ENCODE measurements at places on chromosomes 7 and 10.

GRCh38 chr7:106367664-106368063 is 82.9 kb upstream of the NAMPT start:
- DNase-seq = no peak

DNA sequence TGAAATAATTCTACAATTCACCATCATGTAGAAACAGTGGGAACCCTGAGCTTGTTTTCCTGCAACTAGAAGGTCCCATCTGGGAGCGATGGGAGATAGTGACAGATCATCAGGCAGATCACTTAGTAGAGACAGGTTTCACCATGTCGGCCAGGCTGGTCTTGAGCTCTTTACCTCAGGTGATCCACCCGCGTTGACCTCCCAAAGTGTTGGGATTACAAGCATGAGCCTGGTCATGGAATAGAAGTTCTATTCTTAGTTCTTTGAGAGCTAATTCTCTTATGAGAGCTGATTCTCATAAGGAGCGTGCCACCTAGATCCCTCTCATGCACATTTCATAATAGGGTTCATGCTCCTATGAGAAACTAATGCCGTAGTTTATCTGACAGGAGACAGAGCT is 778.0 kb upstream of the AUTS2 start:
- no peak for DNase-seq

DNA sequence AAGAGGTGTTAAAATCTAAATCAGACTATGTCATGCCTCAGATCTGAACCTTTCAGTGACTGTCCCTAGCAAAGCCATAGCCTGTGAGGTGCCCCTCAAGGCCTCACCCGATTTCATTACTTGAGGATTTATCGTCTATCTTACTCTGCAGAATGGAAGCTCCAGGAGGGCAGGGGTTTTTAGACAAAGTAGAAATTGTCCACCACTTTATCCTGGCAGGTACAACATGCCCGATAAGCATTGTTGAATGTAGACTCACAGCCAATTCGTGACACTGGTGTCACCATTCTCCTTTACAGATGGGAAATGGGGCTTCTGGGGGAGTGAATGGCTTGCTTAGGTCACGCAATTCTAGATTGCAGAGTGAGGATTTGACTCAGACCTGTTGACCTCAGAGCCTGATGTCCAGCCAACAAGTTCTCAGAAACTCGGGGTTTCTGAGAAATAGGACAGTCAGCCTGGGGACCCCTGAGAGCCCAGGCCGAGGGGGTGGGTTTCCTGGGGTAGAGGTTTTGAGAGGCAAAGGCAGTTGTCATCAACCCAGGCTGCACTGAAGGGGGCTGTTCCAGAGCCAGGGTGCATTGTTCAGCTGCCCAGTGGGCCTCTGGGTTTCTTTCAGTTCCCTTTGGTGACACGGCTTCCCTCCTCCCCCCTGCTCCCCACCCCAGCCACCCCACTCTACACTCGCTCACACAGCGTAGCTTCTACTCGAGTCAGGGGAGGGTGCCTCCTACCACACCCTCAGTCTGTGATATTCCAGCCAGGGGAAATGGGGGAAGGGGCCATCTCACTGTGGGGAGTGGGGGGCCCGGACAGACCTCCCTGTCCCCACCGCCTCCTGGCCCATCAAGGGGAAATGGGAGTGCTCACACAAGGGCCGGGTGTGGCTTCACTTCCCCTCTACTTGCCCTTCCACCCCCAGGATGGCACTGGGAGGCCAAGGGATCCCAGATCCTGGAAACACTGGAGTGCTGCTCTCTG is 3.1 kb upstream of the IRF5 start:
- no peak for DNase-seq

- DNase-seq = no peak
These were observed 206.5 kb upstream of the CNTNAP2 start for GRCh38 chr7:145909991-145910513.

- DNase-seq = no peak
These were observed 29.9 kb downstream of the HEPACAM2 start for GRCh38 chr7:93196336-93196735.

DNA sequence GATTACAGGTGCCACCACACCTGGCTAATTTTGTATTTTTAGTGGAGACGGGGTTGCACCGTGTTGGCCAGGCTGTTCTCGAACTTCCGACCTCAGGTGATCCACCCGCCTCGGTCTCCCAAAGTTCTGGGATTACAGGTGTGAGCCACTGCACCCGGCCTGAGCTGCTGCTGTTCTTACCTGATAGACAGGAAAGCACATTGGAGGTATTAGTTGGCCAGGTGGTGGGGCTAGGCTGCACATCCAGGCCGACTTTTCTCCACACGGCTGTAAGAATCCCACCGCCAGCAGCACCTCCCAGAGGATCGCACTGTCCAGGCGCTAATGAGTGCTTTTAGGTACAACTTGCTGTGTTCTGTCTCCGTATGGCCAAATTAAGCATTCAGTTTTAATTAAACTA is 112.6 kb downstream of the WDR37 start:
- no peak for DNase-seq

DNA sequence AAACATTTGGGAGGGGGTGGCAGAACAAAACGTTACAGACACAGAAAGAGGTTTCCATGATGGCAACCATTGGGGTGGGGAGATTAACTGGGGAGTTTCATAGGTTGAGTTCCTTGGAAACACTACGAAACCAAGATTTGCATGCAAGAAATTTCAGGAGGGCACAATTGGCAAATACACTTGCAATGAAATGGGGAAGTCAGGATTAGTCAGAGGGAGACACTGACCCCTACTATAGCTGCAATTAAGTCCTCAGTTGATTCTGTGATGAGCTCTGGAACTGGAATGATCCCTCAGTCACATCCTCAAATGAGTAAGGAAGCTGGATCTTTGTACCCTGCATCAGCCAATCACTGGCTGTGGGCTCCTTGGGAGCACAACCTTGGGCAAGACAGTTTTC is 22.1 kb downstream of the CPEB3 start:
- no peak for DNase-seq

DNA sequence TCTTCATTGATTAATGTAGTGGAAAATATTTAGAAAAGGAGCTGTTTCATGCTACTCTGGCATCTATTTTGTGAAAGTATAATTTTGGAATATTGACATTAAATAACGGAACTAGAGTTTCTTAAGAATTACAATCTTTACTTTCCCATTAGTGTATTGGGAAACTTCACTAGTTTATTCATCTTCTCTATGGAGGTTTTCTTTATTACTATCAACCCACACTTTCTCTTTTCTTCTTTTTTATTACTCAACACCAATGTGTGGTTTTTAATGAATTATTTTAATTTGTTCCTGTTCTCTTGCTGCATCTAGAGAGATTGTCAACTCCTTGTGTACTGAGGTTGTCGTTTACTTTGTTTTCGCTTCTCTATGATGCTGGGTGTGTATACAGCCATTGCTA is 20.4 kb upstream of the ITGB8 start:
- no peak for DNase-seq

DNA sequence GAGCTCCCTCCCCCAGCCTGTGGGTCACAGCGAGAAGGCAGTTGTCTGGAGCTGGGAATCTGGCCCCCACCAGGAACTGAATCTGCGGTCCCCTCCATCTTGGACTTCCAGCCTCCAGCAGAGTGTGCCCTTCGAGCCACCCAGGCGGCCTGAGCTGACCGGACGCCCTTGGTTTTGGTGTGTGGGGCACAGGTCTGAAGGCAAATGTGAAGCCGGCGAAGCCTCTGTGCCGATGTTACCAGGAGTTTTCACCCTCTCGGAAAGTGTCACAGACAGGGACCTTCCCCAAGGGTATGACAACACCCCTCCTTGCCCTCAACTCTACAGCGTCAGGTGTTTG is 109.1 kb downstream of the DNAJB6 start:
- DNase-seq = no peak
